Fibroblast of skin of right biceps (primary cell): ENCODE measurements at places on chromosomes 1 and 21.

GRCh38 chr1:28577738-28578536 lies 14.1 kb upstream of the RAB42 start:
- no peak for DNase-seq

- DNase-seq: peak; percentile 11
These were observed 656.1 kb upstream of the ADGRL4 start for GRCh38 chr1:79662596-79662995.

DNA sequence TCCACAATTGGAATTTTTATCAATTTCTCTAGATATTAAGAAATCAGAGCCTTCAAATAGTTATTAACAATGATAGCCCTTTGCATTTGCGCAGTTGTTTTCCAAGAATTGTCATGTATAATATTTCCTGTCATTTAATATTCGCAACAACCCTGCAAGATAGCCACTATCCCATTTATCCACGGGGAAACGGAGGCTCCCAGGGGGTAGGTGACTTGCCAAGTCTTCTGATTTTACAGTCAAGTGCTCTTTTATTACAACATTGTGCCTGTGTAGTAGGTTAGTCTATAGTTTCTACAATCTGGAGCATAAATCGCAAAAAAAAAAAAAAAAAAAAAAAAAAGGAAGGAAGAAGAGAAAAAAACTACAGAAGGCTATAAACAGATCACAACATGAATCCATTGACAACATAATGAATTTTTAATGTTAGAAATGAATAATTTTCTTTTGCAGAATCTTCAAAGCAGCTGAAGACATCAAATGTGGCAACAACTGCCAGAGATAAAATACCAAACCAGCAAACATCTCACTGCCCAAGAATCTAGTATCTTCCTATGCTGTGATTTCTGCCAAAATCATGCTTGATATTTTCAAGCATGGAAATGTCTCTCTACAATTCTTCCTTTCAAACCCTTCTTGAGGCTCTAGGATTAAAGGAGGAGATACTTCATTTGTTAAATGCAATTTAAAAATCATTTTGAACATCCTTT lies 125.5 kb downstream of the PTPN14 start:
- no peak for DNase-seq

DNA sequence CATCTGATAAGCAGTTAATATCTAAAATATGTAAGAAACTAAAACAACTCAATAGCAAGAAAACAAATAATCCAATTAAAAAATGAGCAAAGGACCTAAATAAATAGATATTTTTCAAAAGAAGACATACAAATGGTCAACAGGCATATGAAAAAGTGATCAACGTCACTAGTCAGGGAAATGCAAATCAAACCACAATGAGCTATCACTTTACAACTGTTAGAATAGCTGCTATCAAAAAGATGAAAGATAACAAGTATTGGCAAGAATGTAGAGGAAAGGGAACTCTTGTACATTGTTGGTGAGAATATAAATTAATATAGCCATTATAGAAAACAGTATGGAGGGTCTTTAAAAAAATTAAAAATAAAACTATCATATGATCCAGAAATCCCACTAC lies 40.7 kb upstream of the NEK7 start:
- DNase-seq: no peak

- peak; percentile 39 for DNase-seq
These were observed 63.2 kb downstream of the PRDM2 start for GRCh38 chr1:13763222-13763621.

DNA sequence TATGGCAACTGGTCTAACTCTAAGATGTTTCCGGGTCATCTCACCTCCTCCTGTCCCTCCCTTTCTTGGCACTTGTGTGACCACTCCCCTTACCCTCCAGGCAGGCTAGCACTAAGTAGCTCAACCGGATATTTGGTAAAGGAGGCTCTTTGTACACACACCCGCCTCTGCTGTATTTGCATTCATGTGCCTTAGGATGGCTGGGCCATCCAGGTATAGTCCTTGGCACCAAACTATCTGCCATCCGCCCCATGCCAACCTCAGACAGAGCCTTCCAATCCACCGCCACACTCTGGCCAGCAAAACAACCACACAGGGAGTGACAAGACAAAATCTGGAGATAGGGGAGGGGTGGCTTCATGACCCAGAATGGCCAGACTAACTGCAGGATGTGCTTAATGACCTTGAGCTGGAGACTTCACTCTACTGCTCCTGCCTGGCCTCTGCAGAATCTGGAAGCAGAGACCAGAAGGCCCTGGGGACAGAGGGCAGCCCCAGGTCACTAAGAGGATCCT lies 59.5 kb downstream of the CDK18 start:
- no peak for DNase-seq

DNA sequence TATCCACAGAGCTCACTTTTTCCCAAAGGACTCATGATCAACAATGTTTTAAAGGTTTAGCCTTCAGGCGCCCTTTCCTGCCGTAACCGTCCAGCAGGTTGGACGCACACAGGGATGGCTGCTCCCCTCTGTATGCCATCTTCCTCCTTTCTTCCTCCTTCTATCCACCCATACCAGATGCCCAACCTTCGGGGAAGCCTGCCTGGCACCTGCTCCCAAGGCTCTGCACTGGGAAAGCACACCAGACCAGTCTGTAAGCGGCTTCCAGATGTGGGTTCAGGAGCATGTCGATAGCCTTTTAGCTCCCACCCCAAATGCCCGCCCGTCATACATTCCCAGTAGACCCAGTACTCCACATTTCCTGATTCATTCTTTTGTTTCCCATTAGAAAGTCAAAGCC lies 52.9 kb downstream of the STUM start:
- no peak for DNase-seq

GRCh38 chr21:42698733-42699132 lies 45.3 kb downstream of the PDE9A start:
- no peak for DNase-seq

- no peak for DNase-seq
These were observed 92.7 kb downstream of the SUSD4 start for GRCh38 chr1:223271085-223271781.

DNA sequence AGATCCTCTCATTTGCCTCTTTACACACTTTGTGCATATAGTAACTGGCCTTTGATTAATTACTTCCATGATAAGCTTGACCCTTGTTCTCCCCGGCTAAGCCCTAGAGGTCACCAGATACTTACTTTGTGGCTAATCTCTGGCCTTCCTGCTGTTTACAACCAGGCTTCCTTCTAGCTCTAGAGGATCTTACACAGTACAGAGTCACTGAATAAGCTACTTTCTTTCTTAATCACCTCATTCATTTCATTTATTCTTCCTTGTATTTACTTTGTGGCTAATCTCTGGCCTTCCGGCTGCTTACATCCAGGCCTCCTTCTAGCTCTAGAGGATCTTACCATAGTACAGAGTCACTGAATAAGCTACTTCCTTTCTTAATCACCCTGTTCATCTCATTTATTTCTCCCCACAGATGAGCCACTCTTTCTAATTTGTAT lies 144.3 kb upstream of the C1orf21 start:
- peak; percentile 45 for DNase-seq

GRCh38 chr1:171787686-171788480 lies 6.4 kb downstream of the METTL13 start:
- DNase-seq: no peak

DNA sequence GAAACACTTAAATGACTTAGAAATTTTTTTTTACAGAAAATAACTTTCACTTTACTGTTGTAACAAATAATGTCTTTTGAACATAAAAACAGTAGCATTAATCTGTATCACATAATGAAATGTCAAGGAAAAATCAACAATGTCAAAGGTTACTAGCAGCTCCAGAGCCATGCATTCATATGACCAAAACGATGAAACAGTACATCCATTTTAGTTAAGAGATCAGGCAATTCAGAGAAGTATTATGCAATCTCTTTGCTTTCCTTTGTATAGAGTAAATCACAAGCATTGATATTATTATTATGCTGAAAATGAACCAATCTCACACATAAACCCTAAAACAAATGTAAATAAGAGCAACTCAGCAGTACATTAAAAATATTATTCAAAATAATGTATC lies 748.9 kb downstream of the PLA2G4A start:
- DNase-seq: no peak

GRCh38 chr1:157404063-157404501 lies 148.2 kb downstream of the FCRL5 start:
- DNase-seq: no peak

- peak; percentile 88 for DNase-seq
These were observed 6.3 kb upstream of the TMEM39B start for GRCh38 chr1:32066489-32066873.

DNA sequence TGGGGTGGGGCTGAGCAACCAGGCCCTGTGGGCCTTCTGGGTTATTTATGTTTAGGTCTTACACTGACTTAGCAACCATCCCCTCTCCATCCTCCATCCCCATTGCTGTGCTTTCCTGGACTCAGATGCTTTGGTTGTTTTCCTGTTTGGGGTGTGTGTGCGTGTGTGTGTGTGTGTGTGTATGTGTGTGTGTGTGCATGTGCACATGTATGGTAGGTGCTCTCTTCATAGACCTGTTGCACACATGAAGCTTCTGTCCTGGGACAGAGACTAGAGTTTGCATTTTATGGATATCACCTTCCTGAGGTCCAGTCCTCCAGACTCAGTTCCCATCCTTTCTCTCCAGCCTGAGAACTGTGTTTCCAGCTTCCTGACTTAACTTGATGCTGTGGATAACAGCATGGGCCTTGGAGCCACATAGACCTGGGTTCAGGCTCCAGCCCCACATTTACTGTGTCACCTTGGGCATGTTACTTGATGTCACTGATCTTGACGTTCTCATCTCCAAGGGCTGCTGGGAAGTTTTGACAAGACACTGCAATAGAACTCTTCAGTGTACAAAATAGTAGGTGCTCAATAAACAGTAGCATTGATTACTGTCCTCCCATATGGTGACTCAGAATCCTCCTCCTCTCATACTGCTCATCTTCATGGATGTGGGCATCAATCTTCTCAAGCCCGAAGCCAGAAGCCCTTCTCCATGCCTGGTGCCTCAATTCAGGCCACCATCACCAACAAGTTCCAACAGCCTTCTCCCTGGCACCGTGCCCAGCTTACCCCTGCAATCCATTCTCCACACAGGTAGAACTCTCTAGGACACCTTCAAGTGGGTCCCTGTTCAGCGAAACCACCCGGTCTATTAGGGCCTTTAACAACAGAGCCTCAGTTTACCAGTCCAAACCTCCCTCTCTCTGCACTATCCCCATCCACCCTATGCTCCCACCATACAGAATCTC lies 181.8 kb upstream of the EDN2 start:
- no peak for DNase-seq

GRCh38 chr1:192632188-192632587 lies 3.8 kb upstream of the RGS13 start:
- DNase-seq: no peak

- DNase-seq: peak; percentile 54
These were observed 2.4 kb downstream of the NTPCR start for GRCh38 chr1:232952514-232953499.

- no peak for DNase-seq
These were observed 11.1 kb downstream of the PRXL2B start for GRCh38 chr1:2597441-2598328.

GRCh38 chr1:12080773-12081556 lies 17.9 kb downstream of the TNFRSF8 start:
- no peak for DNase-seq

DNA sequence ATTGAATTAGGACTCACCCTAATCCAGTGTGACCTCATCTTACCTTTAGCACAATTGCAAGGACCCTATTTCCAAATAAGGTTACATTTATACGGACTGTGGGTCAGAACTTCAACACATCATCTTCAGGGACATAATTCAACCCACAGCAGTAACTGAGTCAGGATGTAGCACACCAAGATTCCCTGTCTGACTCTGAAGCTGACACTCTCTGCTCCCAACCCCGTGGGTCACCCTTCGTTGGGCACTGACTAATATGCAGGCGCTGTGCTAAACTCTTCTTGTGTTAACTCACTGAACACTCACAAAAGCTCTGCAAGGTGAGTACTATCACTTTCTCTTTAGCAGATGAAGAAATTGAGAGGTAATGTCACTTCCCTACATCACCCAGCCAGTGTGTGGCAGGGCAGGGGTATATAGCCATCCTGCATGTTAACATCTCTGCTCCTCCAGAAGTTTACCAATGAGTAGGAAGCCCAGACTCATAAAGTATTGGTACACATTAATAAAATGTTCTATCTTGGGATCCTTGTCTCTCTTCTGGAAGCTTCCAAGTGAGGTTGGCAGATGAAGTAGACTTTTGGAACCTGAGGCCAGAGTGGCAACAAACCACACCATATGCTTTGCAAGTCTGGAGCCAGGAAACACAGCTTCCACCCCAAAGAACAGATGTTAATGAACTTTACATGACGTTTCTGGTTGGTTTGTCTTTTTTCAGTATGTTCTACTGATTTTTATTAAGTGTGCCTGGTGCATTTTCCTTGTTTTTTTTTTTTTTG lies 139.2 kb upstream of the KLHDC7A start:
- no peak for DNase-seq

DNA sequence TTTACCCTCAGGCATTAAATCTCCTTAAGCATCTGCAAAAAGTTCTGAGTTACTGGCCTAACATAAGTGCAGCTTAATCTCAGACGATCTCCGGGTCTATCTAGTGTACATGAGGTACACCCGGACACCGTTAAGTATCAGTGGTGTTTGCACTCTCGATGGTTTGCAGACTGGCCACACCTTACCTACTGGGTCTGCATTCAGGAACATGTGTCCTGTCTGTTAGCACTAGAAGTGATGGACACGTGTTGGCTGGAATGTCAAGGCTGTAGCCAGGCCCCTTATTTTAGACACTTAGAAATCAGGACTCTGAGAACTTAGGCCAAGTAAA lies 783 bp upstream of the AGL start:
- peak; percentile 3 for DNase-seq

GRCh38 chr1:232806186-232806510 lies 932 bp downstream of the MAP10 start:
- DNase-seq: no peak

- no peak for DNase-seq
These were observed 122.5 kb downstream of the SMYD2 start for GRCh38 chr1:214403431-214403830.

GRCh38 chr1:54944610-54945392 lies 35.6 kb upstream of the TMEM61 start:
- peak; percentile 74 for DNase-seq

DNA sequence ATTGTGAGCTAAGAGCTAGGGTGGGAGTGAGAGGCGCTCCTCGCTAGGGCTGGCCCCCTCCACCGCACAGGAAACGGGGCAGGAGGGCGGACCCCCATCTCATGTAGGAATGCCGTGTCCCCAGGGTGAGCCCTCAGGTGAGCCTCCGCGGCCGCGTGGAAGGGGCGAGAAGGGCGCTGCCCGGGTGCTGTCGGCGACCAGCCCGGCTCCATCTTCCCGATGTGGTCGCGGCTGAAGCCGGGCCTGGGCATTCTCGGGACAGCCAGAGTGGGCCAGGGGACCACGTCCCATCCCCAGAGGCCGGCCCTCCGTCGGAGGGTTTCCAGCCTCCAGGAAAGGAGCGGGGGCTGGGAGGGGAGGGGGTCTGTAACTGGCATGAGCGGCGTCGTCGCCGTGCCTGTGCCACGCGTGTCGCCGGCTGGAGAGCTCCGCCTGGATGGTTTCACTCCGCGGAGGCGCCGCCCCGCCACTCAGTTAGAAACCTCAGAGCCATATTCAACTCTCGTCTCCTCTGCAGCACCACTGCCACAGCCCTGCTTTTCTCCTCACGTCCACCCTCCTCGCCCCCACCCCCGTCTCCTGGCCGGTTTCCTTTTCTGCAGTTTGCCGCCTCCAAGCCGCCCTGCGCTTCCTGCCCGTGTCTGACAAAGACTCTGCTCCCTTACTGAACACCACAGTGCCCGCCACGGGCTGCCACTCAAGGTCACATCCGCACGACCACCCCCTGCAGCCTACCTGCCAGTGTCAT lies at the start of gene TMEM269:
TSS of gene TMEM269 (plus strand) at position 46 of the 748 bp plus-strand sequence. CDS start 4,903 bp downstream, outside the sequence.
- DNase-seq: no peak

- DNase-seq: no peak
These were observed 5.4 kb downstream of the SOAT1 start for GRCh38 chr1:179298952-179299351.
